ENCODE measurements at places on chromosomes 6 and 20.

DNA sequence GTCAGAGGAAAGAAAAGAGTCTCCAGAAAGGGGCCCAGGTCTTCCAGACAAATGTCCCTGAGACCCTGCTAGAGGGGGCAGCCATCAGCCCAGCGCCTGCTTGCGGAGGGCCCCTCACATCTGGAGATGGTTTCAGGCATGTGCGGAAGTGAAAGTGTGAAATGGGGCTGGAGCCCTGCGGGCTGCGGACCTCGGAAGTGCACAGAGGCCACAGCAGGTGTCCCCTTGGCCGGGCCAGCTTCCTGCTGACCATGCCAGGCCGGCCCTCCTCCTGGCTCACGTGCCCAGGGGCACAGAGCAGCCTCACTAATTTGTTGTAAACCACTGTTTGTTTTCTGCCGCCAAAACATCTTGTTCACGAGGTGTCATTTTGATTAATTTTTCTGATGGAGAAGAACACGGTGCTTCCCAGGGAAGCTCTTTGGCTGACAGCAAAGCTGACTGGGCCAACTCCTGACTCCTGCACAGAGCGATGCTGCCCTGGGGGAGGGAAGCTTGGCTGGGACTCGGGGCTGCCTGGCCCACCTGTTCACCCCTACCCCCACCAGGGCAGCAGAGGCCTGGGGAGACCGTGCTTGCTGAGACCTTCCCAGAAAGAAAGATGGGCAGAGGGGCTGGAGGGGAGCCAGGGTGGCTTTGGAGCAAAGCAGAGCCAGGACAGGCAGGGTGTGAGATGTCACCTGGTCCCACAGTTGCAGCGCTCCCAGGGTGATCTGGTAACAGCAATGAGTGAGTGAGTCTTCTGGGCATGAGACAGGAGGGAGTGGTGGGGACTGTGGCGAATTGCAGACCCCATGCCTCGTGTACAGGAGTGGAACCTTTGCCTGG lies 54.2 kb downstream of the BCAS4 start:
- DNase-seq: no peak

DNA sequence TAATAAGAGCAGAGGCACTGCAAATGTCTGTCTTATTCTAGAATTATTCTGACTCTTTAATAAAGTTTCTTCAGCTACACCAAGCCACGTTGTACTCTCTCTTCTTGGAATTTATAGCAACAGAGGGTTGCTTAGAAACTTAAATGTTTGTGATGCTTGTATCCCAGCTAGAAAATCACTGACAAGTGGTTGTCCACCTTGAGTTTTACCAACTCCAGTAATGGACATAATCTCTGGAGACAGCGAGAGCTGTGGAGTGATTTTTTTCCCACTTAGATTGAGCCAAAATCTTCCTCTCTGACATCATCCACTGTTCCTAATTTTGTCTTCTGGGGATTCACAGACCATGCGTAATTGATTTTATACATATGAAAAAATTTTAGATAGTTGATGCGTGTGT lies 8.0 kb downstream of the ECT2L start:
- no peak for DNase-seq

- no peak for DNase-seq
Measured at GRCh38 chr6:90227673-90228072, 69.0 kb downstream of the BACH2 start.

DNA sequence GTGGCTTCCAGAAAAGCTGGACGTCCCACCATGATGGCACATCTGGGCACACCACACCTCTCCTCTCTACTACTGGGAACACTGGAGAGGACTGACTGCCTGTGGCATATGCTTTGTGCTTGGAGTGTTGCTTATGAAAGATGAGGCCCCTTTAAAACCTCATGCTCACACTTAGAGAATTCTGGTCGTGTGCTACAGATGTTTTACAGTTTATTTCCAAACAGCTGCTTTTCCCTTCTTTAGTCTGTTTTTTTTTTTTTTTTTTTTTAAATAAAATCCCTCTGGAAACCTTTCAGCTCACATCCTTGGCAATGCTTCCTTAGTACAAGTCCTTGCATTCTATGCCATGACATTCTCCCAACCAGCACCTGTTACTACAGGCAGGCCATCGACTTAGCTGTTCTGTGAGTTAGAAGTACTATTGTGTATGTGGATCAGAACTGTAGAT lies 60.3 kb downstream of the BMP6 start:
- no peak for DNase-seq

DNA sequence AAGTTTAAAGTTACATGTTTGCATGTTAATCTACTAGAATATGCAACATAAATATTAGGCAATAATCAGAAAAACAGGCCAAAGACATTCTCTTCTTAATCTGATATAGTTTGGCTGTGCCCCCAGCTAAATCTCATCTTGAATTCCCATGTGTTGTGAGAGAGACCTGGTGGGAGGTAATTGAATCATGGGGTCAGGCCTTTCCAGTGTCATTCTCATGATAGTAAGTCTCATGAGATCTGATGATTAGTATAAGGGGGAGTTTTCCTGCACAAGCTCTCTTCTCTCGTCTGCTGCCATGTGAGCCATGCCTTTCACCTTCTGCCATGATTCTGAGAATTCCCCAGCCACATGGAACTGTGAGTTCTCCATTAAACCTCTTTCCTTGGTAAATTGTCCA lies 1241.7 kb upstream of the ADGRB3 start:
- DNase-seq: no peak

- no peak for DNase-seq
Measured at GRCh38 chr6:167501831-167502385, 177.0 kb downstream of the TTLL2 start.

DNA sequence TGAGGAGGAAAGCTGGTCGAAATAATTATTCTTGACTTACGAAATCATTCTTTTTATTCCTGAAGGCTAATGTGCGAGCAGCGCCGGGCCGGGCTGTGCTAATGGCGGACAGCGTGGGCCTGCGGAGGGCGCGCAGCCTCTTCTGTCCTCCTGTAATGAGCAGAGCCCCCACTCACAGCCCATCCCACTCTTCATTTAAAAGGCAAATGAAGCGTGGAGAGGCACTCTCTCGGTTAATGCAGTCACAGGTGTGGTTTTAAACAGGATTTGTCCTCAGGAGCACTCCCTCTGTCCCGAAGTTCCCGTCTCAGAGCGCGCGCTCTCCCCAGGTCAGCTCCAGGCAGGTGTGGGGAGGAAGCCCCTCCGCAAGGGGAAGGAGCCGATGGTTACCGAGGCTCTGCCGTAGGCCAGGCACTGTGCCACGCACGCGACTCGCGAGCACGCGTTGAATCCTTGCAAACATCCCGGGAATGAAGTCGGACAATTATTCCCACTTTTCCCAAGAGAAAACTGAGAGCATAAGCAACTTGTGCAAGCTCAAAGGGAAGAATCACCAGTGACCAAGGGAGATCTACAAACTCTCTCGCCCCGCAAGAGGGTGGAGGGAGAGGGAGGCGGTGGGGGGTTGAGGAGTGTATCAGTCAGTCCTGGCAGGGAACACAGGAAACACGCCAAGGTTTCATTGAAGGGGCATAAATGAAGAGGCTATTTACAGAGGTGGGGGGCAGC lies 35.5 kb upstream of the ZFAND3 start:
- no peak for DNase-seq

DNA sequence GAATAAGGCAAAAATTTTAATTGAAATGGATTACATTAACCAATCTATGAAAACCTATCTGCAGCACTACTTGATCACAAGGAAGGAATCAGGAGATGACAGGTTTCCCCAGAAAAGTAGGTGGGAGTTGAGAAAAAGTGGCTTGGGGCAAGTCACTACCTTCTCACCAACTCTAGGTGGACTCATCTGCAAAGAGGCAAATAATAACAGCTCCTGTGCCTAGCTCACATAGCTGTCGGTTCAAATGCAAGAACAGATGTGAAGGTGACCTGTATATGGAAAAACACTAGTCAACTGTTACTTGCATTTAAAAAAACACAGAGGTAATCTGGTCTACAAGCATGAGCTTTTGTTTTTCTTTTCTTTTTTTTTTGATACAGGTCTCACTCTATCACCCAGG lies 67.2 kb downstream of the POPDC3 start:
- no peak for DNase-seq

GRCh38 chr6:99146711-99147110 lies 199.0 kb upstream of the FBXL4 start:
- DNase-seq: no peak

DNA sequence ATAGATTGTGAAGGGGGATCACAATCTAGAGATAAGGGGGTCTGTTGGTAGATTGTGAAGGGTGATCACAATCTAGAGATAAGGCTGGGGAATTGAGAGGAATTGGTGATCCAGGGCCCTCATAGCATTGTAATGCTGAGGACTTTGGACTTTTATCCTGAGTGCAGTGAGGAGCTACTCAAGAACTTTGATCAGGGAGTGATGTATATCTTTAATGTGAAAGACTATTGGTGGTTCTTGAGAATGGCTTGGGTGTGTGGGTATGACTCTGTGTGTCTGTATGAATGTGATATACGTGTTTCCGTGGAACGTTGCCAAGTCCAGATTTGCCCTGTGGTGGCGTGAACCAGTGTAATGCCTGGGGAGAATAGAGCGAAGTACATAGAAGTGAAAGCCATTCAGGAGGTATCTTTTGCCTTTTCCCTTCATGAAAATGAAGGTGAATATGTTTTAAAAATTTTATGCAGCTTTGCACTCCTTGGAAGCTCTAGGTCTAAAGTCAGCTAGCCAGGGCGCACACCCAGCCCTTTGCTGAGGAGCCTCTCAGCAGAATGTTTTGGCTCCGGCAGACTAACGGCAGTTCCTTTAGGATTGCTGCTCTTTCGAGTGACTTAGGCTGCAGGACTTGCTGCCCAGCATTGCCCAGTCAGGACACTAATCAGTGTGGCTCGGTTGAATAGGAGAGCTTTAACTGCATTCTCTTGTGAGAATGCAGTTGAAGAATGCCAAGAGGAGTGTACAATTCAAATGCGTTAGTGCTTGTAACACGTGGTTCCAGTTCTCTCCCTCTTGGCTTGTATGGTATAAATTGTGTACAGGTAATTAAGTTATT lies 3.5 kb downstream of the ZFAND3 start:
- DNase-seq: peak; percentile 31

GRCh38 chr6:82013561-82014530 lies 233.7 kb downstream of the IBTK start:
- no peak for DNase-seq

DNA sequence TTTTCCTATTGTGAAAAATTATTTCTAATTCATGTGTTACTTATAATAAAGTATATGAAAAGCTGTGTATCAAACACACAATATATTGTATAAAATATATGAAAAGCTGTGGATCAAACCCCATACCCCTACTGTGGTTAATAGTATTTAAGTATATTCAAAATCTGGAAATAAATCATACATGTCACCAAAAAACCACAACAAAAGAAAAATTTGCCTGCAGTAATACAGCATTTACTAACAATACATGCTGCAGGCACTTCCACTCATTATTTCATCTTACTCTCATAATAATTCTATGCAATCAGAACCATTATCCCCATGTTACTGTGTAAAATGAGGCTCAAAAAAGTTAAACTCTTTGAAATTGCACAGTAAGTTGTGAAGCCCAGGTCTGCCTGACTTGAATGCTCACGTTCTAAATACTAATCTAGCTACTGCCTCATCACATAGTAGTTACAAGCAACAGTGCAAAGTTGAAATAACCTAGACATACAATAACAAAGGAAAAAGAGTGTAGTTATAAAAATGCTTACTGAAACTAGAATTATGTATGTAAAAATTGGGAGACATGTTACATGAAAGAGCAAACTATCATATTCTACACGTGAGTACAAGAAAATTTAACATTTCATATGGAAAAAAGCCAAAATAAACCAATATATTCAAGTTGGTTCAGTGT lies 61.7 kb downstream of the FAM217A start:
- no peak for DNase-seq

DNA sequence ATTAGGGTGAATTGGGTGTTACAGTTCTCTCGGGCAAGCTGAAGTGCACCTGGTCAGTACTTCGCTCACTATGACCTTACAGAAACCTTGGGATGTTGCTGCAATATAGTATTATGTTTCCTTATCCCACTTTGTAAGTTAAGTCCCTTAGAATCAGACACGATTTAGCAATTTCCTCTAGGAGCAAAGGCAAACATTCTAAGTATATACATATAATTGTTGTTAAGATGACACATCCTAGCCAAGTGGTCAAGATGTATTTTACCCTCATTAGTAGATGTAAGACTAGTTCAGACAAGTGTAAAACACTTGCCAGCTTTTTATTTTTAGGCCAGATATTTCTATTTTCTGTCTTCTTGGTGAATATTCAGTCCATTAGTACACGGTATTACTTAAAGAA lies 31.1 kb upstream of the RGS17 start:
- DNase-seq: no peak

DNA sequence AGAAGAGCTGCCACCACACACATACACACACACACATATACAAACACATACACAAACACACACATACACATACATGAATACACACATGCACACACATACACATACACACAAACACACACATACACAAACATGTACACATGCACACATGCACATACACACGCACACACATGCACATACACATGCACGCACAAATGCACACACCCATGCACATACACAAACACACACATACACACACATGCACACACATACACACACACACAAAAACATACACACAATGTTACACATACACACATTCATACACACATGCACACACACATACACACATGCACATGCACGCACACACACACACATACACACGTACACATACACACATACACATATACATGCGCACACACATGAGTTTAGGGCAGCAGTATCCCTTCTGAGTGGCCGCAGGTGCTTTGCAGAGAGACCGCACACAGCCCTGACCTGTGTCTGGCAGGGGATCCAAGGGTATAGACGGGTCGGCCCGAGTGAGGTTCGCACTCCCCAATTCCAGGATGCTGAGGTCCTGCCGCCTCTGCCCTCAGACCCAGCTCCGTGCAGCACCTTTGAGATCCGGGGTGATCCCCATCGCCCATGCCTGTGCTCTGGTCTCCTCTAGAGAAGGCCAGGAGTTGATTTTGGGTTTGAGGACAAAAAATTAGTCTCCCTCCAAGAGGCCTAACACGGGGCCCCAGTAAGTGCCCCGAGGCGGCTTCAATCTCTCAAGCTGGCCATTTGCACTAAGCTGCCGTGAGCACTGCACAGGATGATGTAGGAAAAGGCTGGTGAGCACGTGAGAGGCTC lies 56.8 kb downstream of the TMEM242 start:
- no peak for DNase-seq

DNA sequence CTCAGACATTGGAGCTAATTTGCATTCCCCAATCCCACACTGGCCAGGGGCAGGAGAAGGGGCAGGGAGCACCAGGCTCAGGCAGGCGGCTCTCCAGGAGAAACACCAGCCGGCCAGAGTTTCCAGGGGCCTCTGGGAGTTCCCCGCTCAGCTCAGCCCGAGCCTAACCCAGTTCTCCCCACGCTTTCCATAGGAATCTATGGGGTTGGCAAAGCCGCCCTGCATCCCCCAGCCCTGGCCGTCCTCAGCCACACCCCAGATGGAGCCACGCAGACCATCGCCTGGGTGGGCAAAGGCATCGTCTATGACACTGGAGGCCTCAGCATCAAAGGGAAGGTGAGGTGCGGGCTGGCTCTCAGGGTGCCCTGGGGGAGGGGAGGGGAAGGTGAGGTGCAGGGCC lies 8.2 kb downstream of the NPEPL1 start:
- DNase-seq: no peak

DNA sequence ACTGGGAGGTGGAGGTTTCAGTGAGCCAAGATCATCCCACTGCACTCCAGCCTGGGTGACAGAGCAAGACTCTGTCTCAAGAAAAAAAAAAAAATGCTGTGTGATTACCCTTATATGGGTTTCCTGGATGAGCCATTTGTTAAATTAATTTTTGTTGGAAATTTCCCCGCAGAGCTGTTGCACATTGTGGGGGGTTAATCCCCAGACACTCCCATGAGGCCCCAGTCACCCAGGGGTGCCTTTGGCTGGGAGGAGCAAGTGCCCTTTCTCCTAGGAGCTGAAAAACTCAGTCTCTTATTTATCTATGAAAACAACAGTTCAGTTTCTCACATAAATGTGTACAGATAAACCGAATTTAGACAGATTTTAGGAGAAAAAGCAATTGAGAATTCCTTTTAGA lies 4.7 kb upstream of the DEFB132 start:
- DNase-seq: no peak

All from activated T-cell treated with anti-CD3 and anti-CD28 coated beads for 24 hours (primary cell).